ENCODE measurements at places on chromosomes 12 and 14.

GRCh38 chr12:6747216-6747615 is 5.7 kb downstream of the MLF2 start:
- no peak for DNase-seq

- DNase-seq = no peak
Measured at GRCh38 chr12:87369161-87369560, 660.0 kb downstream of the C12orf50 start.

- DNase-seq = no peak
Measured at GRCh38 chr12:64745259-64745807, 13.9 kb downstream of the GNS start.

DNA sequence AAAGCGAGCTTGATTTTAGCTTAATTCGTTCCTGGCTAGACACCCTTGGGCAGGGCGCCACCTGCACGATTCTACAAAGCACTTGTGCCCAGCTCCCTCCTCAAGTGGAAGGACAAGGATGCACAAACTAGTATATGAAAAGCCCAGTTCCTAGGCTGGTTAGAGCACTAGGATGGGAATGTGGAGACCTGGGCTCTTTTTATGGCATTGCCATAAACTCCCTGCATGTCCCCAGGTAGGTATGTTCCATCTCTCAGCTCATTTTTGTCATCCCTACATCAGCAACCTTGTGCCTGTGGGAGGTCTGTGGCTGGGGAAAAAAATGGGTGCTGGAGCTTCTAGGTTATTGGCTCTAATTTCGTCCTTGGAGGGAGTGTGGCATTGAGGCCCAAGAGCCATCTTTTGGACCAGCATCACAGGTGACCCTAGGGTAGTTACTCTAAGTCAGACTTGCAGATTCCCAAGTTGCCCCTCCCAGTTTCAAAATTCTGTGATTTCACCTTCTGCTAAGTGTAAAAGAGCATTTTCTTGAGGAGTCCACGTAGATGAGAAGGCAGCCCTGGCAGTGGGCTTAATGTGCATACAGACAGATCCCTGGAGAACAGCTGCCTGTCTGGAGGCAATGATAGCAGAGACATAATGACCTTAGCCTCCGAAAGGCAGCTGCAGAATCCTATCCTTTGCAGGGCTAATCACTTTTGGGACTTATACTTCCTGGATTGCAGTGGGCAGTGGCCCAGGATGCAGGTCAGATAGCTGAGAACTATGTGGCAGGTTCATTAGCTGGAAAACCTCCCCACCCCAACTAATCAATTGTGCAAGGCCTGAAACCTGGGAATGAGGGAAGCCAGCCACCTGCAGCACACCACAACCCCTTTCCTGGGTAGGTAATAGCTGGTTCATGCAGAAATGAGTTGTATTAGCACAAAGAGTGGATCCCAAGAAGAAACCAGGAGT is 47.6 kb upstream of the BDKRB2 start:
- DNase-seq = no peak

- no peak for DNase-seq
Measured at GRCh38 chr12:107735763-107736162, 25.2 kb downstream of the PRDM4 start.

- no peak for DNase-seq
Measured at GRCh38 chr12:115698257-115698656, 579.2 kb downstream of the MED13L start.

- DNase-seq = no peak
Measured at GRCh38 chr12:53729644-53730043, 2.4 kb upstream of the CALCOCO1 start.

DNA sequence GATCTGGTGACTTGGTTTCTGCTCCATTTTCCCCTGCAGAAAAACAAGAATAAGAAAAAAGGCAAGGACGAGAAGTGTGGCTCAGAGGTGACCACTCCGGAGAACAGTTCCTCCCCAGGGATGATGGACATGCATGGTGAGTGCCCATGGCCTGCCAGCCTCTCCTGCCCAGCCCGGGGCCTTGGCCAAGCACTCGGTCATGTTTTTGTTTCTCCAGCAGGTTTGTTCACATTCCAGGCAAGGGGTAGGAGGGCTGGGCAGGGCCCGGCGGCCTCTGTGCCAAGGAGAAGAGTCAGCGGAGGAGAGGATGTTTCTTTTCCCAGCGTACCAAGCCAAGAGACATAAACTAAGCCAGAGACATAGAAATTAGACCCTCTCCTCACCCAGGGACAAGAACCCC is 13.6 kb downstream of the BCL7A start:
- DNase-seq = no peak

DNA sequence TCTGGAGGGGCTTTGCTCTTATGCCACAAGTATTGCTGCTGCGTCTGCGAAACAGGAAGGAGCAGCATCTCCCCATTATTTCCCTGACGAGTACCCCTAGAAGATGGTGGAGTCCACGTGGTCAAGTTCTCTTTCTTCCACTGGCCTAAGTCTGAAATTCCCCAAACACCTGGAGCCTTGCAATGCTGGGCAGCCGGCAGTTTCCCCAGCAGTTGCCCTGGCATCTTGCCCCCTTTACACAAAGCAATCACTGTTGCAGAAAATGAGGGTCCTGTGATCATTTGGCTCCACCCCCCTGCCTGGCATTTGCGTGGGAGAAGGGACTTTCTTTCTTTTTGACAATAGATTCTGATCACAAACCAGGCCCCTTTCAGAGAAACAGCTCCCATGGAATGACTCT is 56.9 kb downstream of the FOS start:
- DNase-seq = no peak

DNA sequence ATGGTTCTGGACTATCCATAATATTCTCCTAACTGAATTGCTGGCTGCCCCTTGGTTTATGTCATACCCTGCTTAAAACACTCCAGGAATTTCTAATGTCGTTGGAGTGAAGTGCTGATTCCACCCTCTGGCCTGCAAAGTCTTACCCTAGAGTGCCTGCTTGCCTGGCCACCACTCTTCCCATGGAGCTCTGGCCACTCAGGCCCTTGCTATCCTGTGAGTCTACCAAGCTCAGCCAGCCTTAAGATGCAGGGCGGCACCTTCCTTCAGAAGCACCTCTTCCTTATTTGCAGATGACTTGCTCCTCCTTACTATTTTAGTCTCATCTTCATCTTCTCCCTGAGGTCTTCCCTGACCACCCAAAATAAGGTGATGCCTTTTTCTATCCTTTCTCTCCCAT is 35.3 kb downstream of the SLC6A15 start:
- DNase-seq = no peak

GRCh38 chr14:73188501-73188911 is 48.8 kb upstream of the PAPLN start:
- DNase-seq = no peak

- DNase-seq = no peak
Measured at GRCh38 chr12:10737249-10737648, 14.1 kb upstream of the YBX3 start.

- DNase-seq = no peak
Measured at GRCh38 chr12:127401005-127401404, 866.0 kb upstream of the TMEM132C start.

- no peak for DNase-seq
Measured at GRCh38 chr12:25241167-25242020, 9.3 kb downstream of the KRAS start.

DNA sequence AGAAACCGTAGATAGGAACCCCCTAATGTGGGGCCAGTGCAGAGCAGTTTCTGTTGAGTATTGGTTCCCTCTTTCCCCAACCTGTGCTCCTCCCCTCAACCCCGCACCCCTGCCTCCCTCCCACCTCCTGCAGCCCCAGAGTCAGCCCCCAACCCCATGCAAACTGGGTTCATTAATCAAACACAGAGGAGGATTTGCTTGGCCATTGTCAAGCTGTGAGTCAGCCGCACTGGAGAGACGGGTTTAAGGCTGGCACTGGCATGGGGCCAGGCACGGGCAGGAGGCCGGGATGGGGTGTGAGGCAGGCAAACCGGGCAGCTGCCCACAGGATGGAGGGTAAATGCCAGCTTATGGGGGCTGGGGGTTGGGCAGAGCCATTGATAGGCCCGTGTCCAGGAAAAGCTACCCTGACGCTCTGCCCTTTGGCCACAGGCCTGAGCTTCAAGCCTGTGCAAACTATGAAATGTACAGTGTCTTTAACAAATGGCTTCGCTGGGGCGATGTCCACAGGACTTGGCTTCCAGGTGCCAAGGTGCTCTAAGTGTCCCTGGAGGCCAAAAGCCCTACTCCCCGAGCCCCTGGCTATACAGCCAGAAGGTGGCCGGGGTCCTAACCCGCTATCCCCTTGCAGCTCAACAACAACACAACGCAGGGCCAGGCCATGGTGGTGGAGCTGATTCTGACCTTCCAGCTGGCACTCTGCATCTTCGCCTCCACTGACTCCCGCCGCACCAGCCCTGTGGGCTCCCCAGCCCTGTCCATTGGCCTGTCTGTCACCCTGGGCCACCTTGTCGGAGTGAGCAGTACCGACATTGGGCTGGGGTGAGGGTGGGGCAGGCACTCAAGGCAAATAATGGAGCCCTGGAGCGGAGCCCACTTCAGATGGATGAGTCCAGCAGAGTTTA is 1.4 kb downstream of the AQP5 start:
- no peak for DNase-seq

GRCh38 chr12:57454213-57454565 is 918 bp upstream of the INHBE start:
- DNase-seq = no peak

- no peak for DNase-seq
Measured at GRCh38 chr12:27549801-27550652, 26.0 kb downstream of the PPFIBP1 start.

DNA sequence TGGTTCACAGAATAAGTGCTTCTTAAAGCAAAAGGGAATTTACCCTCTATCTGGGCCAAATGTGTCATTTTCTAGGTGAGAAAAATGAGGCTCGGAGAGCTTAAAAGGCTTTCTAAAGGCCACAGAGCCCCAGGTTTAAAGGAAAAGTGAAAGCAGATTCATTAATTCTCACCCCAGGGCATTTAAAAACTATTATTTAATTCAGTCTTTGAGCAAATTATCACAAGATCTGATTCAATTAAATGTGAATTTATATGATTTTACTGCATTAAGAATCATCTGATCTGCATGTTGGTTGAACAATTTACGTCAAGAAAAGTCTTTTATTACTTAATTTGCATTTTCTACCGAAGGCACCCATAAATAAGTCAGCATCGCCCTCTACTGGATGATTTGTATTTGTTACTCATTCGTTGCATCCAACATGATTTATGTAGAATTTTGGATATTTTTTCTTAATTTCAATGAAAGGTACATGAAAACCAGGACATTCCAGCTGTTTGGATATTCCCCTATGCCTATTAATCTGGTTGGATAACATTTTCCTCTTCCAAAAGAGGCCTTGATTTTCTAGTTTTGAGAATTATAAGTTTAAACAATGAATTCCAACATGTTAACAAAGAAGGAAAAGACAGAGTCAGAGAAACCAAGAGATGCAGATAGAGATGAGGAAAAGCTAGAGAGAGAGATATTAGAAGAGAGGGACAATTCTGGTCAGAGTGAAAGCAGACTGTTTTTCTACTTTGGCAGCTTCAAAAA is 19.1 kb upstream of the DHRS7 start:
- DNase-seq = no peak

- DNase-seq = no peak
Measured at GRCh38 chr12:92063641-92064040, 82.0 kb downstream of the BTG1 start.

GRCh38 chr12:112671564-112671963 is 120.0 kb upstream of the RPH3A start:
- DNase-seq = no peak

DNA sequence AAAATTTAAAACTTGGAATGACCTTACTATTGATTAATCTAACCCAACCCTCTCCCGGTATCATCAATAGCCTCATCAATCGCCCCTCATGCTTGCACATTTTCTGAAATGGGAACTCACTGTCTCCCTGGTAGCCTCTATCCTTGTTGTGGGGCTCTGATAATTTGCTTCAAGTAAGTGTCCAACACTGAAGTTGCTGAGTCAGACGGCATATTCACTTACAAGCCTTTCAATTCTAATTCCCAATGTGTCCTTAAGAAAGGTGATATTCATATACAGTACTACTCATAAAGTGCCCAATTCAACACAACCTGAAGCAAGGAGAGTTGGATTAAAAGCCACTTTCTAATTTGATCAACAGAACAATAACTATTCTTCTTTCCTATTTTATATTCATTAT is 1146.1 kb upstream of the TMEM132C start:
- DNase-seq = no peak

DNA sequence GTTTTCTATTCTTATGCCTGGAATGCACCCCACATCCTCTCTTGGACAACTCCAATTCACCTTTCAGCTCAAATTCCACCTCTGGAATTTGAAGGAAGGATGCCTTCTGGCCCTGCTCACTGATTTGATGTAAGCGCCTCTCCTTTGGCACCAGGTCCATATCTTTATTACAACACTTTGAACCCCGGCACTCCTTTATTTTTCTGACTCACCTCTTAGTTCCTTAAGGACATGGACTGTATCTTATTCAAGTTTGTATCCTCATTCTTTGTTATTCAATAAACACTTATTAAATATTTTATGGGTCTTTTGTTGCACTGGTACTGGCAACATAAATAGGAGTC is 3.1 kb downstream of the GALC start:
- no peak for DNase-seq

- no peak for DNase-seq
Measured at GRCh38 chr12:89349814-89350213, 2.5 kb downstream of the DUSP6 start.

DNA sequence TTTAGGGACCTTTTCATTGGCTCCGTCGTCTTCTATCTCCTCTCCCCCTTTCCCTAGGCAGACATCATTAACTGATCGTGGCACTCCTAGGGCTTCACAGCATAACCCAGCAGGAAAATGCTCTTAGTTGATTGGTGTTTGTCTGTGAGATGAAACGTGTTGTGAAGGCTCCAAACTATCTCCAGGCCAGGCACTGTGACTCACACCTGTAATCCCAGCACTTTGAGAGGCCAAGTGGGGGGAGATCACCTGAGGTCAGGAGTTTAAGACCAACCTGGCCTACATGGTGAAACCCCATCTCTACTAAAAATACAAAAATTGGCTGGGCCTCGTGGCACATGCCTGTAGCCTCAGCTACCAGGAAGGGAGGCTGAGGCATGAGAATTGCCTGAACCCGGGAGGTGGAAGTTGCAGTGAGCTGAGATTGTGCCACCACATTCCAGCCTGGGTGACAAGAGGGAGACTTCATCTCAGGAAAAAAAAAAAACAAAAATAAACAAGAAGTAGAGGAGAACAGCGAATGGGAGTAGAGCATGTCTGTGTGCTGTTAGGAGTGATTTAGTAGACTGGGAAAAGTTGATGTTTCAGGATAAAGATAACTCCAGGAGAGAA is 32.3 kb upstream of the WDR89 start:
- no peak for DNase-seq

GRCh38 chr12:41950455-41950854 is 194.2 kb downstream of the GXYLT1 start:
- no peak for DNase-seq

Measured in chondrocyte (in vitro differentiated cells).